Fibroblast of skin of right biceps (primary cell): ENCODE measurements at places on chromosomes 6 and 20.

- no peak for DNase-seq
Measured at GRCh38 chr6:38587766-38588362, 51.9 kb downstream of the BTBD9 start.

- no peak for DNase-seq
Measured at GRCh38 chr20:8913456-8913855, 155.4 kb upstream of the PLCB4 start.

DNA sequence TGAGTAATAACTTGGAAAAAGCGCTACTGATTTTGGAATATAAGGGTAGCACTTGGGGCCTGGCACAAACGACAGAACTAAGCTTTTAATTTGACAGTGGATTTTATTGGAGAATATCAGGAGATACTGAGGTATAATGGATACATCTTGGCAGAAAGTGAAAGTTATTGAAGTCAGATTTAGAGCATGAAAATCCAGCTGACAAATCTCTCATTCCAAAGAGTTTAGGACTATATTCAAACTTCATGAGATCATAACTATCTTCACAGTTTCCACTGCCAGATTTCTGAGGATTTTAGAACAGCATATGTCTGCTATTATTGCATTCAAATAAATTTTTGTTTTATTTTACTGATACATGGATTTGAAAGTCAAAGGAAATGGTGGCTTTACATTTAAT is 132.3 kb upstream of the THEMIS start:
- no peak for DNase-seq

DNA sequence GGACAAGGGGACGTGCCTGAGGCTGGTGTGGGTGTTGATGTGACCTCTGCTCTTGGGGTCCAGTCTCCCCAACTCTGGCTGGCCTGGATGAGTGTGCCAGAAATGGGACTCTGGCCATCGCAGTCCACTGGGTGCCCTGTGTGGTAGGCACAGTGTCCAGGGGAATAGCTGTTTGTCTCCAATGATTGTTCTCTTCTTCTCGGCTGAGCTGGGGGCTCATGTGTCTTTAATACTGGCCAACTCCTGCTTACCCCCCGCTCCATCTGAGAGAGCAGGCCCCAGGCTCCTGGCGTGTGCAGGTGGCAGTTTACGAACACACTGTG is 45.0 kb downstream of the RBM38 start:
- no peak for DNase-seq

DNA sequence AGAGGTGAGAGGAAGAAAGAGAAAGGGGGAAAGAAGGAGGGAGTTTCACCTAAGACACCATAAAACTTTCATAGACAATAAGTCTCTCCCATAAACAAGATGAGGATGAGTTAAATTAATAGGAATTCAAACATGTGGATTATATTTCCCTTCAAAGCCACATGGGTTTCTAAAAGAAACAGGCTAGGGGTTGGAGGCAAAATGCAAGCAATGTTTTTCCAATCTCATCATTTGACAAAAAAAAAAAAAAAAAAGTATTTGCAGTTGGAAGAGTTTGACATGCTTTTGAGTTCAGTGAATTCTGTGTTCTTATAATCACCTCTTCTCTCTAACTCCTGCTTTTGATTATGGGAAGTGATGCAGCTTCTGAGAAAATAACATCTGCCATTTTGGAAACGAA is 286.5 kb upstream of the PRND start:
- peak; percentile 86 for DNase-seq

DNA sequence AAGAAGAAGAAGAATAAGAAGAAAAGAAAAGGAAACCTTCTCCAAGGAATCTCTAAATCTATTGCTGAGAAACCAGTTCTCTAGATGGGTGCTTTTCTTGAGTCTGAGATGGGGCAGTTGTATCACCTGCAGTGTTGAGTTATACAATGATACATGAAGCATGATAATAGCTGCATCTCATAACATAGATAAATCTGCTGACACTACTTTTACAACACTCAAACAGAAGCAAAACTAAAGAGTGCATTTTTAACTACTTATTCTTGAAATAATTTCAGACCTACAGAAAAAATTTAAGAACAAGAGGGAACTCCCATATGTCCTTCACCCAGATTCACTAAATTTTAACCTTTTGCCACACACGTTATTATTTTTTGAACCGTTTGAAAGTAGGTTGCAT is 70.3 kb downstream of the SYNJ2 start:
- no peak for DNase-seq

- DNase-seq = no peak
Measured at GRCh38 chr6:27334141-27334540, 22.1 kb upstream of the POM121L2 start.

GRCh38 chr6:112300896-112301295 is 46.2 kb upstream of the RFPL4B start:
- peak; percentile 43 for DNase-seq

GRCh38 chr6:143675382-143675900 is 2.3 kb upstream of the PHACTR2 start:
- no peak for DNase-seq

DNA sequence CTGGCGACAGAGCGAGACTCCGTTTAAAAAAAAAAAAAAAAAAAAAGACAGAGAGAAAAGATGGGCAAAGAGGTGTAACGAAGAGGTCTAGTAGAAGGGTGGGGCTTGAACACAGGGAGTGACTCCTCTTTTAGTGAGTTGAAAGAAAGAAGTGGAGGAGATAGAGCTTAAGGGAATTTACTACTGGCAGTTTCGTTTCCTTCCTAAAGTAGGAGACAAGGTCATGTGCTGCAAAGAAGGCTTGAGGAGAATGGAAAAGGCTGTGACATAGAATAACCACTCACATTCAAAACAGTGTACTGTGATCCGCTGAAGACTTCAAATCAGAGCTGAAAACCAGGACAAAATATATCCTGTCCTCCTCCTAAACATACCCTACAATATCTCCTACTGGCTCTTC is 63.8 kb upstream of the EIF2S2 start:
- DNase-seq = no peak

DNA sequence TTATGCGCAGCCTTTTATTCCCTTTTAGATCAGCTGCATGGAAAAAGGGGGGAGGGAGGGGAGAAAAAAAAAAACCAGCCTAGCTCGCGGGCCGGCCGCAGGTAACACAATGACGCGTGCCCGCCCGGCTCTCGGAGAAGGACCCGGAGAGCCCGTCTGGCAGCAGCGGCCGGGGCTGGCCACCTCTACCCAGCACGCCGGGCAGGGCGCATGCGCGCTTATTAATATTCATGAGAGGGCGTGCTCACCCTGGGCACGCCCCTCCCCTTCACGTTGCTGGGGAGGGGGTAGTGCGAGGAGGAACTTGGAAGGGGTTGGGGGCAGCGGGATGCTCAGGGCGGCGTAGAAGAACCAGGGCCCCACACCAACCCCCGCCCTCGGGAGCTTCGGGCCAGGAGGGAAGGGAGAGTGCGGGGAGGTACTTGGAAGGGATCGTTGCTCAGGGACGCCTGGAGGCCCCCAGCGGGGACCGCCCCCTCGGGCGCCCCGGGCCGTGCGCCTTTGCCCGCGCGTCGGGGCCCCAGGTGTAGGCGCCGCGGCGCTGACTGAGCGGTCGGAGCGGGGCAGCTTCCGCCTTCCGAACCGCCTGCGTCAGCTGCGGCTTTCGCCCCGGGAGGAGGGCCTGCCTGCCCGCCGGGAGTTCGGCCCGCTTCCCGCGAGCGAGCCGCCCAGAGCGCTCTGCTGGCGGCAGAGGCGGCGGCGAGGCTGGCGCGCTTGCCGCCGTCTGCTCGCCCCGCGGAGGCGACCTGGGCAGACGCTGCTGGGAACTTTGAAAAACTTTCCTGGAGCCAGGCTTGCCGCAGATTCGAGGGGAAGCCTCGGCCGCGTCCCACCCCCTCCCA is at the start of gene JAG1:
TSS of gene JAG1 (minus strand) at position 158 of the 842 bp plus-strand sequence. CDS start 469 bp downstream, outside the sequence.
- DNase-seq = peak; percentile 95

DNA sequence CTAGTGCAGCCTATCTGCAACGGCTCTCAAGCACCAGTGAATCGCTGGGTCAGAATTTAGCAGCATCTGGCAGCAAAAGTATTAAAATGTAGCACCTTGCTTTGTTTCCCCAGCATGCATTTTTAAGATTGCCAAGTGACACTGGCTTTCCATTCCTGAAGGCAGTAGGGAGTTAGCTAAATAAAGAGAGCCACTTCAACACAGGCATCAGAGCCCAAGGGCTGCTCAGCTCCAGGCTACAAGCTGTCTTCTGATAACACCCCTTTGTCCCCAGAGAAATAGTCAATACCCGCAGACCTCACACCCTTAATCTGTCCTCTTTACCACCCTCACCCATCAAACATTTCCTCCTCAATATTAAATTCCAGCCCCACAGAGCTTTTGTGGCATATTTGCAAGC is 19.7 kb upstream of the MDFI start:
- DNase-seq = no peak

DNA sequence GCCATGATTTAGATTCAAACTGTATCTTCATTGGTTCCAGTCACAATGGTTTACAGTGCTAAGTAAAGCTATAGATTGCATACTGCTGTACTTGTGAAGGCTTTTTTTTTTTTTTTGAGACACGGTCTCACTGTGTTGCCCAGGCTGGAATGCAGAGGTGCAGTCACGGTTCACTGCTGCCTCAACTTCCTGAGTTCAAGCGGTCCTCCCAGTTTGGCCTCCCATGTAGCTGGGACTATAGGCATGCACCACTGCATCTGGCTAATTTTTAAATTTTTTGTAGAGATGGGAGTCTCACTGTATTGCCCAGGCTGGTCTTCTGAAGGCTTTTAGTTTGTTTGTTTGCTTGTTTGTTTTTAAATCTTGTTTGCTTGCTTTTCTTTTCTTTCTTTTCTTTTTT is 24.9 kb downstream of the ITCH start:
- DNase-seq = no peak

GRCh38 chr20:60899320-60899719 is 352.7 kb upstream of the CDH4 start:
- DNase-seq = no peak

DNA sequence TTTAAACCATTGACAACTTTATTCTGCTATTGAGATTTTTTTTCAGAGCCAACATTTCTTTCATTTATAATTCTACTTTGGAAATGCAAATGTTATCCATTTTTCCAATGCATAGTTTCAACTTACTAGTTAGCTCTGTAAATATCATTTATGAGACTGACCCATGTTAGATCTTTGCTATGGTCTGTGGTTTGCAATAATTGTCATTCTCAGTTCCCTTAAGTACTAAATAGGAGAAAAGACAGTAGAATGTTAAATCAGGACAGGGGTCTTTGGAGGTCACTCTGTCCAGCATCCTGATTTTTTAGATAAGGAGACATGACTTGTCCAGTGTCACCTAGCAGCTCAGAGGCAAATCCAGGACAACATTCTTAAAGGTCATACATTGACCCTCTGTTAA is 522.2 kb upstream of the FLRT3 start:
- no peak for DNase-seq

GRCh38 chr20:48329676-48330664 is 497.8 kb downstream of the PREX1 start:
- peak; percentile 83 for DNase-seq
